ENCODE measurements at places on chromosomes 5 and 9.

DNA sequence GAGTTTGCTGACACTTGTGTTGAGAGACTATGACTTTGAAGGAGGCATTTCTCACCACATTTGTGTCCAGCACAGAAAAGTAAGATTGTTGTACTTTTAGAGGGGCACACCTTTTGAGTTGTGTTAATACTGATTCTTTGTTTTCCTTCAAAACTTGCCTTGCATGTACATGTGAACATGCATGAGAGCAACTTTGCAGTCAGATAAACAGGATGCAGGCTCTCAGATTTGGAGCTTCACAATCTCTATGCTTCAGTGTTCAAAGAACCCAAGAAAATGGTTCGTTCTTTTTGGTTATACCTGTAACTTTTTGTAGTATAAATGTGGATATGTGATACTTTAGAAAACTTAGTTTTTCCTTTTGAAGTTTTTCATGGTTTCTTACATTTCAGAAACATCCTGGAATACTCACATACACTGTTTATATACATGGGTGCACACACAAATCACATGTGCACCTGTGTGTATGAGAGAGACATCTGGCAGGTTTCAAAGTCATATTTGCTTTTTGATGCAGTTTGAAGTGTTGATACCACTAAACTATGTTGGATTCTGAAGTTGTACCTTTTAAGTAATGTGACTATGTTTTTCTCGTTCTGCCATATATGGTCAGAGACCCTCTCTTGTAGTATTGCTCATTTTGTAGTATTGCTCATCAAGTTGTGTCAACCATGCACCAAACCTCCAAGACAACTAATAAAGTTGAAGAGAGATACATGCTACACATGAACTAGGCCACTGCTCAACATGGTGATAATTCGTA is 190.7 kb downstream of the CD180 start:
- DNase-seq, result no peak

DNA sequence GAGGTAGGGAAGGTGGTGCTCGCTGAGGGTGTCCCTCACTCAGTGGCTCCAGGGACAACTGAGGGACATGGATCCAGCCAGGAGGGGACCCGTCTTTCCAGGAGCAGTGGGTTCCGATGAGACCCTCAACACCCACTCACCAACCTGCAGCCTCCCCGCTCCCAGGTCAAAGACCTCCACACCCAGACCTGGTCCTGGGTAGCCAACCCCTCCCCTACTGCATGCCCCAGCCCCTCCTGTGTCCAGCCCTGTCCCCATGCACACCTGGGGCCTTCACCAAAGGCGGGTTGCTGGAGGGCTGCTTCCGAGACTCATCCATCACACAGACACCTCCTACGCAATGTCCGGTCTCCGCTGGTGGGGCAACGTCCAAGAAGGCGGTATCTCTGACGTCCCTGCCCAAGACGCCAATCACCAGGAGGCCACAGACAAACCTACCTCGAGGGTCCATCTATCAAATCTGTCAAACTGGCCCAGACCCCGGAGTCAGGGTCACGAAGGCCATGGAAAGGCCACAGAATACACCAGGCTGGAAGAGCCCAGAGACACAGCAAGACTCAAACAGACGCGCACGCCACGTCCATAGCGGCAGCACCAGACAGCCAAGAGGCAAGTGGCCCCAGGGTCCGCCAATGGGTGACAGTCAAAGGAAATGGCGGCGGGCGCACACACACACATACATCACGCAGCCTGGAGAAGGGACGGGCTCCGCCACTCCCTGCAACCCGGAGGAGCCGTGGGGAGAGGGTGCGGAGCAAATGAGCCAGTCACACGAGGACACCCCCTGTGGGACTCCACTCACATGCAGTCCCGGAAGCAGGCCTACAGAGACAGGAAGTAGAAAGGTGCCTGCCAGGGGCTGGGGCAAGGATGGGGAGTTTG is 10.8 kb downstream of the NACC2 start:
- no peak for DNase-seq

DNA sequence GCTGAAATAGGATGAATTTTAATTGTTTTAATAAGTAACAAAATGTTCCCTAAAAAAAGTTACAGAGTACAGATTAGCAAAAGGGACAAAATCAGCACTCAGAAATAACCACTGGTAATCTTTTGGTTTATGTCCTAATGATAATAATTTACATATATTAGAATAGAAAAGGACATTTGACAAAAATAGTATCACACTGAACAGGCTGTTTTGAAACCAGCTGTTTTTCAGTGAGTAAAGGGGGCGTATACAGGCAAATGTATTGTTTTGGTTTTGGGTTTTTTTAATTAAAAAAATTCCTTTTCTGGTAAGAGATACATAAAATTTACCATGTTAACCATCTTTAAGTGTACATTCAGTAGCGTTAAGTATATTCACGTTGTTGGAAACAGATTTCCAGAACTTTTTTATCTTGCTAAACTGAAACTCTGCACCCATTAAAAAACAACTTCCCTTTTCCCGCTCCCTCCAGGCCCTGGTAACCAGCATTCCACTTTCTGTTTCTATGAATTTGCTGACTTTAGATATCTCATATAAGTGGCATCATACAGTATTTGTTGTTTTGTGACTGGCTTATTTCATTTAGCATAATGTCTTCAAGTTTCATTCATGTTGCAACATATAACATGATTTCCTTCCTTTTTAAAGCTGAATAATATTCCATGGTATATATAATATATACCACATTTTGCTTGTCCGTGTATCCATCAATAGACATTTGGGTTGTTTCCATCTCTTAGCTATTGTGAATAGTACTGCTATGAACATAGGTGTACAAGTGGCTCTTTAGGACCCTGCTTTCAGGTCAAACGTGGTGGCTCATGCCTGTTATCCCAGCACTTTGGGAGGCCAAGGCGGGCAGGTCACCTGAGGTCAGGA is 20.6 kb upstream of the LARP1 start:
- no peak for DNase-seq

- DNase-seq, result no peak
These were observed 70.7 kb downstream of the SUSD1 start for GRCh38 chr9:112104401-112104800.

GRCh38 chr5:59371525-59372127 is 521.9 kb downstream of the PDE4D start:
- no peak for DNase-seq

GRCh38 chr5:81657386-81657785 is 93.5 kb downstream of the SSBP2 start:
- no peak for DNase-seq

GRCh38 chr5:142303565-142303964 is 21.3 kb downstream of the SPRY4 start:
- no peak for DNase-seq

DNA sequence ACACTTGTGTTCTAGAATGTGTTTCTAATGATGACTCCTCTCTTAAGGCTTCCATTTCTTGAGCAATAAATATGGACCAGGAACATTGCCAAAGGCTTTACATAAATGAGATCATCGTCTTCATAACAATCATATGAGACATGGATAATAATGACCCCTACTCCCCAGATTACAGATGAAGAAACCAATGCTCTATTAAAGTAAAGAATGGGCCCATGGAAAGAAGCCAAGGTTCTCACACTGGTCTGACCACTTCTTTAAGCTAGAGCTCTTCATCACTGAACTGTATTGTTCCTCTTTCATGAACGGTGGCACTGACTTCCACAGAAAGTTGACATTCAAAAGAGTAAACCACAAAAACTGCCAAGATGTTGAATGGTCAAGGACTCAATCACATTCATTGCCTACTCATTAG is 65.3 kb downstream of the MARCHF3 start:
- no peak for DNase-seq

DNA sequence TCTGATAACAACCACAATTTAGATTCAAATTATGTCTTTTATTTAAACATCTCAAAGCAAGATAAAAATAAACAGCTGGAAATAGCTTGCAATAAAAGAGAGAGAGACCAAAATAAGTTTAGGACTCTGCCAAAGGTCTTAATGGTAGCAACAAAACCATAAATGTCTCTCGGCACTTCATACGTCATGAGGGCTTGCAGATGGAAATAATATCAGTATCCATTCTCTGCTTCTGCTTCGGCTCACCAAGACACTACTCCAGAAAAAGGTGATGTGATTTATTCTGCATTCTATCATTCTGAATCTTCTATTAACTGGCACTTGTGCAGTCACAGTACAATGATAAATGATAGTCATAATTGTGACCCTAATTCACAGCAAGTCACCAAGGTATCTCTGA is 56.1 kb downstream of the EBF1 start:
- no peak for DNase-seq
